ENCODE measurements at places on chromosomes 11 and 22. TPM values are rescaled to one million over a fixed set of nuclear protein-coding genes. Genes with fewer than 3 reads are reported as not detected.

The MMP12 gene
- total RNA-seq, result not detected

The BTBD18 gene
- not detected for total RNA-seq

The NAALAD2 gene
- total RNA-seq, result 1.9 TPM

The IL18 gene
- 0.37 TPM for total RNA-seq

The APOC3 gene
- not detected for total RNA-seq

The LMO2 gene
- total RNA-seq, result 2.4 TPM

The MMP7 gene
- not detected for total RNA-seq

The ACTN3 gene
- total RNA-seq, result not detected

The P2RY6 gene
- not detected for total RNA-seq

The SULT4A1 gene
- 0.10 TPM for total RNA-seq

The TNKS1BP1 gene
- total RNA-seq, result 94.9 TPM

The CCDC73 gene
- not detected for total RNA-seq

The EMSY gene
- 19.7 TPM for total RNA-seq

The SCUBE1 gene
- total RNA-seq, result not detected

The CCDC15 gene
- total RNA-seq, result 0.64 TPM

The WNT7B gene
- 0.29 TPM for total RNA-seq

The OLFML1 gene
- 24.4 TPM for total RNA-seq

The FGF3 gene
- total RNA-seq, result not detected

The DSCAML1 gene
- total RNA-seq, result not detected

The WNT11 gene
- 1.4 TPM for total RNA-seq

The VPREB1 gene
- not detected for total RNA-seq
